Spleen (tissue), 13 donors: ENCODE measurements at places on chromosomes 13 and 19. TPM values are rescaled to one million over a fixed set of nuclear protein-coding genes. Genes with fewer than 3 reads are reported as not detected.

The ZNF568 gene
- total RNA-seq, result 10.1 TPM

The NPHS1 gene
- total RNA-seq, result 0.20 TPM

The PSMC4 gene
- 65.4 TPM for total RNA-seq

The KIR2DL1 gene
- total RNA-seq, result 0.51 TPM

The YJEFN3 gene
- 1.4 TPM for total RNA-seq

The PRSS57 gene
- not detected for total RNA-seq

The COL4A2 gene
- total RNA-seq, result 410 TPM

The DMRTC2 gene
- not detected for total RNA-seq

The LPAR2 gene
- 41.1 TPM for total RNA-seq

The LIM2 gene
- total RNA-seq, result not detected

The FCHO1 gene
- 43.5 TPM for total RNA-seq

The KCNC3 gene
- 2.6 TPM for total RNA-seq

The VSTM2B gene
- total RNA-seq, result not detected

The PLVAP gene
- total RNA-seq, result 391 TPM

The ZNF816 gene
- 8.9 TPM for total RNA-seq

The IGSF23 gene
- total RNA-seq, result not detected

The FAAP24 gene
- total RNA-seq, result 3.1 TPM

The OR7A5 gene
- total RNA-seq, result not detected

The PRR36 gene
- not detected for total RNA-seq

The FFAR2 gene
- total RNA-seq, result 12.6 TPM
